ENCODE measurements at places on chromosomes 4 and X.

- DNase-seq = no peak
These were observed 32.5 kb downstream of the WDR1 start for GRCh38 chr4:10083861-10084641.

- DNase-seq = no peak
These were observed 26.4 kb downstream of the MORC4 start for GRCh38 chrX:106973433-106974149.

- DNase-seq = no peak
These were observed 80.4 kb downstream of the CT47B1 start for GRCh38 chrX:120795301-120795700.

GRCh38 chr4:186727169-186727976 lies 3.7 kb upstream of the FAT1 start:
- no peak for DNase-seq

GRCh38 chrX:2552621-2553201 lies 51.9 kb upstream of the DHRSX start:
- DNase-seq = no peak

DNA sequence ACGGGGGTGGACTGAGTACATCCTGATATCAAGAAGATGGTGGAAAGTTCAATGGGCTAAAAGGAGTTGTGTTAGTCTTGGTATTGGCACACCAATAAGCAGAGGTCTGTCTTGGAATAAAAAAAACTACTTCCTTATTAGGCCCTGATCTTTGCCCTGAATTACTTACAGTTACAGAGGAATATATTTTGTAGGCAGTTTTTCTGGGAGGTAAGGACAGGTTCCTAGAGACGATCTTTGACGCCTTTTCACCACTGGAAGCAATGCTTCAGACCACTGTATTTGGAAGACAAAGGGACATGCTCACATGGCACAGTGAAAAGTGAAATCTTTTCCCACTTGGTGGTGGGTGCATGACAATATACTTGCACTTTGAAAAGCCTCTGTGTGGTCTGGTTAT lies 618 bp upstream of the XK start:
- no peak for DNase-seq

GRCh38 chr4:123365412-123365811 lies 31.2 kb upstream of the SPRY1 start:
- DNase-seq = no peak

DNA sequence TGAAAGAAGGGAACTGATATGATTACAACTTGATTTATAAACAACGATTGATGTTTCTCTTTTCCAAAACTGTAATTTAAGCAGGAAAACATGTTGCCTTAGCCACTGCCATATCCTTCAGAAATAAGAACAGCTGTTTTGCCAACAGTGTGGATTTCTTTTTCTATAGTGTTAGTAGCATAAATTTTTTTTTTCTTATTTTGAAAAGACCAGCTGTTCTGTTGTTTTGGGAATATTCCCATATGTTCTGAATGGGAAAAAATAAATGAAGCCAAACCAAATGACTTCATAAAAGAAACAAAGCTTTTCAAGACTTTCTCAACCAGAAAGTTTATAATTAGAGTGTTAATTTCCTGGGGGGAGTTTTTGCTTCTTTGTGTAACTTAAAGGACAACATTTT lies 83.9 kb upstream of the ARHGAP24 start:
- DNase-seq = no peak

- DNase-seq = no peak
These were observed 496.3 kb downstream of the STPG2 start for GRCh38 chr4:97646997-97647396.

GRCh38 chr4:7255488-7255881 lies 63.1 kb downstream of the SORCS2 start:
- no peak for DNase-seq

DNA sequence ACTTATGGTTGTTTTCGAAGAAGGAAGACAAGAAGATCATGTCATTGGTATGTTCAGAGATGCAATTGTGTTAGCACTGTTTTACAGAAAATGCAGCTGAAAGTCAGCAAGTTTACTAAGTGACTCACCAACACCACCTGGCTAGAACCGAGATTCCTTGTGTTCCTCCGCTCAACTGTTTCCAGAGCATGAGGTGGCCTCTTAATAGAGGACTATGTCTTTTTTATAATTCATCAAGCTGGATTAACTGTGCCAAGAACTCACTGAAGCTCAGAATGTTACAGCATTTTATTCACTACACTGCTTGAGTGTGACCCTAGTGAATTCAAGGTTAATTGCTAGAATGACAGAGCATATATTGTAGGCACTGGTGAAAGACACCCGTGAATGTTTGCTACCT lies 1573.5 kb upstream of the TENM3 start:
- DNase-seq = no peak

GRCh38 chr4:67087897-67088296 lies 457.4 kb downstream of the CENPC start:
- peak; percentile 29 for DNase-seq

GRCh38 chr4:7970361-7970946 lies 30.8 kb upstream of the AFAP1 start:
- DNase-seq = no peak

DNA sequence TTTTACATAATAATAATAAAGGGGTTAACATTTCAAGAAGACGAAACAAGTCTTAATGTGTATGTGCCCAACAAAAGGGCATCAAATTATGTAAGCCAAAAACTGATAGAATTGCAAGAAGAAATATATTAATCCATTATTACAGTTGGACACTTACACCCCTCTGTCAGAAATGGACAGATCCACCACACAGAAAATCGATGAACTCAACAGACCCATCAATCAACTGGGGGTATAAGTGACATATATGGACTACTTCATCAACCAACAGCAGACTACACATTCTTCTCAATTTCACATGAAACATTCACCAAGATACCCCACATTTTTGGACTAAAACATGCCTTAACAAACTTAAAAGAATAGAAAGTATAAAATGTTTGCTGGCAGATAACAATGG lies 183.8 kb downstream of the COL25A1 start:
- no peak for DNase-seq

DNA sequence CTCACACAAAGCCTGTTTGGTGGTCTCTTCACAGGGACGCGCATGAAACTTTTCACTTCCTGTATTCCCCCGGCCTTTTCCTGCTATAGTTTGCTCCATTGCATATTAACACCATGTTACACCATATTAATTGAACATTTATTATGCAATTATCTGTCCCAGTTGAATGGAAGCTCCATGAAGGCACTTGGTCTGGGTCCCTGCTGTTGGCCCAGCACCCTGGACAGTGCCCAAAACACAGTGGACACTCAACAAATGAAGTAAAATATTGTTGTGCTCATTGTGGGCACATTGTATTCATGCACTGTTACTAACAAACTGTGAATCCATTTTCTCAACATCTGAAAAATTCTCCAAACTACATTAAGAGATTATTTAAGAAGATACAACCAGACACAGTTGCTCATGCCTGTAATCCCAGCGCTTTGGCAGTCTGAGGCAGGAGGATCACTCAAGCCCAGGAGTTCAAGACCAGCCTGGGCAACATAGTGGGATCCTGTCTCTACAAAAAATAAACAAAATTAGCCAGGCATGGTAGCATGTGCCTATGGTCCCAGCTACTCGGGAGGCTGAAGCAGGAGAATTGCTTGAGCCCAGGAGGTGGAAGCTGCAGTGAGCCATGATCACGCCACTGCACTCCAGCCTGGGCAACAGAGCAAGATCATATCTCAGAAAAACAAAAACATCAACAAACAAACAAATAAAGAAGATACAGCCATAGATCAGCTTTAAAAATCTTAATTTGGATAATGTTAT lies 292.7 kb upstream of the TENM3 start:
- DNase-seq = no peak

DNA sequence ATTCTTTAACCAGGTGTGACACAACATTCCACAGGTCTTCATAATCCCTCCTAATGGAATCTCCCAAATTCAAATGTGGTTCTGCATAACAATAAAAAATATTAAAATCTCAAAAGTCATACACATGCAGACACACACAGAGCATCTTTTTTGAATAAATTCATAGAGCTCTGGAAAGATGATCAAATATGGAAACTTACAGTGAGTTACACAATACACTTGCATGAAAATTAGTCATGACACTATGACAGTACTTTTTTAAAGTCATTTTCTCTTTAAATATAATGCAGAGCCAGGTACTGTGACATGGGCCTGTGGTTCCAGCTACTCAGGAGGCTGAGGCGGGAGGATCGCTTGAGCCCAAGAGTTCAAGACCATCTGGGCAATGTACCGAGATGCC lies 38.9 kb downstream of the DDX60L start:
- DNase-seq = no peak

- DNase-seq = no peak
These were observed 237.8 kb upstream of the PGRMC2 start for GRCh38 chr4:128525387-128525786.

- DNase-seq = no peak
These were observed 60.0 kb upstream of the HELT start for GRCh38 chr4:184958127-184958922.

GRCh38 chr4:112518675-112519074 lies 2.7 kb upstream of the NEUROG2 start:
- DNase-seq = no peak

DNA sequence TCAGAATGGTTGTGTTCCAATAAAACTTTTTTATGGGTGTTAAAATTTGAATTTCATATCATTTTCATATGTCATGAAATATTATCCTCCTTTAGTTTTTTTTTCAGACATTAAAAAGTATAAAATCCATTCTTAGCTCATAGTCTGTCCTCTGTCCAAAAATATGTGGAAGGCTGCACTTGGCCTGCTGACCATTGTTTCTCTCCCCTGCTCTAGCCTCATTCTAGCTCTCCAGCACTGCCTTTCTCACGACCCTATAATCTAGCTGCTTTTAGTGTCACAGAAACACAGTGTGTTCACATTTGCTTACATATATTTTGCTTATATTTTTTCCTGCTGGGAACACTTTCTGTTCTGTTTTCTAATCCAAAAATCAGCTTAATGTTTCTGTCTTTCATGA lies 165.0 kb upstream of the ANK2 start:
- DNase-seq = no peak

DNA sequence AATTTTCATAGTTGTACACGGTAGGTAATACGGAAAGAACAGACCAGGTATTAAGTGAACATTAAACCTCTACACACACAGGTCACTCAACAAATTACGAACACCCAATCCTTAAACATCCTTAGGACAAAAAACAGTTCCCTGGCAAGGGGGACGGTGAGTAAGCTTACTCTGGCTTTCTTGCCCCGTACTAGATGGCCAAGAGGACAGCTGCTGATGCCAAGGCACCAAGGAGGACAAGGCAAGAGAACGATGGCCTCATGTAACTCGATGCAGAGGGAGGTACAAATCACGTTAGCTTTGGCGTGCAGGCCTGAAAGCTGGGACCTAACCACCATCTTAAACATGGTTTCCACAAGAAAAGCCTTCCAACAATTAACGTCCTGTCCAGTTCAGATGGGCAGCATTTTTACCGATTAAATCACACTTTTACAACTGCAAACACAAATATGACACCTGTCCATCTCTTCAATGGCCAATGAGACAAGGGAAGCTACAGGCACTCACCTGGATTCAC lies 23.7 kb downstream of the FAT1 start:
- no peak for DNase-seq

DNA sequence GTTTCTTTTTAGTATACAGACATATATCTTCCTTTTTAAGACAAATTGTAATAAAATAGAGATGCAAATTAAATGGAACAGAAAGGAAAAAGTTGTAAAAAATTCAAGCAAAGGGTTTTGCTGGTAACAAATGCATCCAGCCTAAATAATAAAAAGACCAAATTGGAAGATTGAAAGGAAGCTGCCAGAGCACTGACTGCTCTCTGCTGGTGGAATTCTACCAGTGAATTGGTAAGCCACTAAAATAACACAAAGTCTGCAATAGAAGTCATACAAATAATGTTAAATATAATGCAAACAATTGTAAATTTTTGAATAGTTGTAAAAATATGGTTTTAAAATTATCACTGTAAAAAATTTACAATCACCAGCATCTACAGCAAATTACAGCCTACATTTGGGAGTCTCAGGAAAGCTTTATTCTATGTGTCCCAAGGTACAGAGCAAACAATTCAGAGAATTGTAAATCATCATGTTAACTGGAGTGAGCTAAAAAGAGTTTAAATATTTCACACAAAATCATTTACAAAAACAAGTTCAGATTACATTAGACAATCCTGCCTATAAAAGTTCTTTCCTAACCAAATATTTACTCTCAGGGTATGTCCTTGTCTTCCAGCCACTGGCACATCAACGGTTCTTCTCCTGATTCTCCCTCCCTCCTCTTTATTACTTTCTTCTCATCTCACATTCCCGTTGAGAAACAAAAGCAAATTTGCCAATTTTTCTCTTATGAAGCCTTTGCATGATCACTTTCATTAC lies 1322.5 kb downstream of the PCDH7 start:
- no peak for DNase-seq

DNA sequence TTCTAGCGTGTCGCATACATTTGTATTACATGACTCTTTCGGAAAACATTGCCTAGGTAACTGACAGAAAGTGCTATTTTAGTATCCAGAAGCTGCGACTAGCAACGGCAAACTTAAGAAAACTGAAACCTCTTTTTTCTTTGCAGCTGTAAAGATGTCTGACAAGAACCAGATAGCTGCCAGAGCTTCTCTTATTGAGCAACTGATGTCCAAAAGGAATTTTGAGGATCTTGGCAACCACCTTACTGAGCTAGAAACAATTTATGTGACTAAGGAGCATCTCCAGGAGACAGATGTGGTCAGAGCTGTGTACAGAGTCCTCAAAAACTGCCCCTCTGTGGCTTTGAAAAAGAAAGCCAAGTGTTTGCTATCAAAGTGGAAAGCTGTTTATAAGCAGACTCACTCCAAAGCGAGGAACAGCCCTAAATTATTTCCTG lies 9.4 kb downstream of the TCEANC start:
- DNase-seq = no peak

- DNase-seq = no peak
These were observed 895.1 kb downstream of the PCDH18 start for GRCh38 chr4:136637071-136637777.

DNA sequence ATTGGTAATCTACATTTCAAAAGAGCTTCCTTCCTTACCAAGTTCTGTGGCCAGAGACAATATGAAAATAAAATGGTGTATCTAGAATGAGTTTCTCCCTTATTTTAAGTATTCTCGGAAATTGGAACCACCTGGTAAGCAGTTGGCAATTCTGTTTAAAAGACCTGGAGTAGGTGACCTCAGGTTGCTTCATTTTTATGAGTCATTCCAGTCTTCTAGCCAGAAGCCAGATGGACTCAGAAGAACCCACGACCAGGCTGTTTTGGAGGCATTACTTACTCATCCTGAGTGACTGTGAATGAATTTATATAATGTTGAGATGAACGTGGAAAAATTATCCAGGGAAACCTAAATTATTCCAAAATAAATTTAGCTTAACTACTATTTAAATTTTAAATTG lies 9.1 kb downstream of the BMPR1B start:
- DNase-seq = no peak

- DNase-seq = no peak
These were observed 944.4 kb upstream of the FTHL17 start for GRCh38 chrX:32016195-32016594.

- no peak for DNase-seq
These were observed 20.1 kb upstream of the ARAF start for GRCh38 chrX:47540754-47541538.

GRCh38 chr4:19993242-19993641 lies 258.5 kb upstream of the SLIT2 start:
- no peak for DNase-seq

Measured in activated CD4-positive, alpha-beta T cell treated with anti-CD3 and anti-CD28 coated beads, Interleukin-2, amount 50 U/mL, for 24 hours (primary cell).